ENCODE measurements at places on chromosomes 13 and 19.

DNA sequence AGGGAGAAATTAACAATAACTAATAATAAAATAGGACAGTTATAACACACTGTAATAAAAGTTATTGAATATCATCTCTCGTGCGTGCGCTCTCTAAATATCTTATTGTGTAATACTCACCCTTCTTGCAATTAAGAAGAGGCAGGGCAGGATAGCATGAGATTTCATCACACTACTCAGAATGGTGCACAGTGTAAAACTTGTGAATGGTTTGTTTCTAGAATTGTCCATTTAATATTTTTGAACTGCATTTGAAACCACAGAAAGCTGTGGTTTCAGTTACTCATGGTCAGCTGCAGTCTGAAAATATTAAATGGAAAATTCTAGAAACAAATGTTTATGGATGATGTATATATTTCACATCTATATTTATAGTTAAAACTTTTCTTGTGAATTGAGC lies 161.1 kb downstream of the DCT start:
- DNase-seq, result no peak

DNA sequence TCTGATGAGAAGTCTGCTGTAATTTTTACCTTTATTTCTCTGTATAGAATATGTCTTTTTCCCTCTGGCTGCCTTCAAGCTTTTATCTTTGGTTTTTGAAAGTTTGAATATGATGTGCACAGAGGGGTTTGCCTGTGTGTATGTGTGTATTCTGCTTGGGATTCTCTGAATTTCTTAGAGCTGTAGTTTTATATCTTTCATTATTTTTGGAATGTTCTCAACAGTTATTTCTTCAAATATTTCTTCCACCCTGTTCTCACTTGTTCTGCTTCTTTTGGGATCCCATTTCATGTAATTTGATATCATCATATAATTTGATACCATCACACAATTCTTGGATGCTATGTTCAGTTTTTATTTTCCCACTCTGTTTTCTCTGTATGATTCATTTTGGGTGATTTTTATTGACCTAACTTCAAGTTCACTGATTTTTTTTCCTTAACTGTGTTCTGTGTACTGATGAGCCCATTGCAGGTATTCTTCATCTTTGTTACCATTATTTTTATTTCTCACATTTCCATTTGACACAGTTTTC lies 7.5 kb downstream of the COG3 start:
- DNase-seq, result no peak

DNA sequence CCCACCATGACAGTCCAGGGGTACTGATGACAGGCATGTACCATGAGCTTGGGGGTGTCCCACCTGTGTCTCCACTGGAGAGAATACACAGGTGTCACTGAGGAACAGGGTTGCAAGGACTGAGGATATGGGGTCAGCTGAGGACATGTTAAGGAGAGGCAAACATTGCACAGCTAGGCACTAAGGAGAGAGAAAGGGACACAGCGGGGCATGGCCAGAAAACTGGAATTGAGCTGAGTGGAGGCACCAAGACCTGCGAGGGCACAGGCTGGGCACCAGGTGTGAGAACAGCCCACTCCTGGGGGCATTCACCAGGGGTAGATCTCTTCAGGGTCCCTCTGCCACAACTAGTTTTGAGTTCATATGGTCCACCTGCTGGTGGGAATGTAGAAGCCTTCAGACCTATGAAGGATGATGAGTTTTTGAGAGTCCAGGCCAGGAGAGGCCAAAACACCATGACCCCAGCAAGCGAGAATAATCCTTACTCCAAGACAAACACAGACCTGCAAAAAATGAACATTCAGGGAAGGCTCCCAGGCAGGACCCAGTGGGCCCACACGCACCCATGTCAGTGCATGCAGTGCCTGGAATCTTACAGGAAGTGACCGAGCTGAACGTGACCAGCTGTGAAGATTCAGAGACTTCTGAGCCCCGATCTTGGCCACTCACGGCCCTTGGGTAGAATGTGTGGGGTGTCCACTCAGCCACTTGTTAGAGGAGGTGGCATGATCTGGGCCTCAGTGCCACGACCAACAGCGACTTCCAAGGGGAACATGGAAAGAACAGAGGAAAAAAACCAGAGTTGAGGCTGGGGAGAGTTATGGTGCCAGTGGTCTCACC lies 1.4 kb upstream of the ZNF584 start:
- no peak for DNase-seq

DNA sequence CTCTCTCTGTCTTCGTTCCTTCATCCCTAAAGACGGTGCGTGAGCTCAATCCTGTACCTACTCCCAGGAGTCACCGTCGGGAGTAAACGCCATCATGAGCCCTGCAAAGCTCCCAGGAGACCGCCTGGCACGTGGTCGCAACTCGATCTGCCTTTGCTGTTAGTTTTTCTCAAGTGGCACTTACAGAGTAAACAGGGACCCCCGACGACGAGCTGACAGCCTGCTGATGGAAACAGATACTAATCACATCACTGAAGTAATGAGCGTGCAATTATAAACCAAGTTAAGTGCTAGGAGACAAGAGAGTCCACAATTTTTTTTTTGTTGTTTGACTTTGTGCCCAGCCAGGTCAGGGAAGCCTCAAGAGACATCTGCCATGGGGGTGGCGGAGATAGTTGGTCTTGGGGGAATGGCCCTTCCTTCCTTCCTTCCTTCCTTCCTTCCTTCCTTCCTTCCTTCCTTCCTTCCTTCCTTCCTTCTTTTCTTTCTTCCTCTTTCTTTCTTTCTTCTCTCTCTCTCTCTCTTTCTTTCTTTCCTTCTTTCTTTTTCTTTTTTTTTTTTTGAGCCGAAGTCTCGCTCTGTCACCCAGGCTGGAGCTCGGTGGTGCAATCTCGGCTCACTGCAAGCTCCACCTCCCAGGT lies 23.6 kb downstream of the CACNG6 start:
- peak; percentile 66 for DNase-seq

- DNase-seq, result no peak
These were observed 136.5 kb upstream of the GPR12 start for GRCh38 chr13:26896986-26897668.

GRCh38 chr13:73259061-73260017 lies 200.5 kb downstream of the KLF5 start:
- DNase-seq, result no peak

GRCh38 chr13:21362741-21363140 lies 96.4 kb downstream of the ZDHHC20 start:
- DNase-seq, result no peak

DNA sequence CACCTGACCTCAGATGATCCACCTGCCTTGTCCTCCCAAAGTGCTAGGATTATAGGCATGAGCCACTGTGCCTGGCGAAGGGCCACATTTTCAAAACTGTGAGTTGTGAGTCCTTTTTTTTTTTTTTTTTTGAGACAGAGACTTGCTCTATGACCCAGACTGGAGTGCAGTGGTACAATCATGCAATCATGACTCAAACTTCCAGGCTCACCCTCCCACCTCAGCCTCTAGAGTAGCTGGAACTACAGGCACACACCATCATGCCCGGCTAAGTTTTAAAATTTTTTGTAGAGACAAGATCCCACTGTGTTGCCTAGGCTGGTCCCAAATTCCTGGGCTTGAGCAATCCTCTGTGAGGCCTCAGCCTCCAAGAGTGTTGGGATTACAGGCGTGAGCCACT lies 3.8 kb upstream of the MYPOP start:
- DNase-seq, result no peak

GRCh38 chr13:22665506-22665905 lies 515.3 kb upstream of the SGCG start:
- DNase-seq, result peak; percentile 73

DNA sequence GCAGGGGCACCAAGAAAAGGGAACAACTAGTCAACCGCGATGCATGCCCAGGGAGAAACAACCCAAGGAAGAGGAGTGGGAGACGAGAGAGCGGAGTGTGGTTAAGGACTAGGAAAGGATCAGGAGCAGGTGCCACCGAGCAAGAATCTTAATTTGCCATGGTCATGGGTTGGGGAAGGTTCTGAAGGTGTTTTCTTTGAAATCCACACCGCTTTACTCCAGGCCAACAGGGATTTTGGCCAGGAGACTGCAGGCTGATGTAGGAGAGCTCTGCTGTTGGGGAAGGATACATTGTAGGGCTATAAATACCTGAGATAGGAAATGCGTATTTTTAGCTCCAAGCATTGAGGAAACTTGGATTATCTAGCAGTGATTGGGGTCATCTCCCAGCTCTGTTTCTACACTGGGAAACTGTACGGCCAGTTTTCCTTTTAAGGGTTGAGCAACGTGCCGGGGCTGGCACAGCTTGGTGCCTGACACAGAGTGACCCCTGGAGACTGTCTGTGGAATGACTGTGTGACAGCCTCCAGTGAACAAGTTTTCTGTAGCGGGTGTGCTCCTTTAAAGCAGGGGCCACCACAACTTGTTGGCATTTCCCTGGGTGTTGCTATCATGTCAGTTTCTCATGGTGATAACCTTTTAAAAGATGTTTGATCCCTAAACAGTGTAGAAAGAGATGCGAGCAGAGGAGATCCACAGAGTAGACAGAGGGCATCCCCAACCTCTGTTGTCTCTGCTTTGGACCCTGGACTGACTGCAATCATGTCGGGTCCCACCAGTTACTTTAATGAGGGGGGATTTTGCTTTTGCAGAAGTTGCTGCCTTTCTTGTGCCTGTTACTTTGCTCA lies 34.3 kb downstream of the ZNF536 start:
- DNase-seq, result no peak

- no peak for DNase-seq
These were observed 166.8 kb upstream of the FREM2 start for GRCh38 chr13:38520041-38520440.
